Pancreas (tissue), 10 donors: ENCODE measurements at places on chromosomes 5 and 9. TPM values are rescaled to one million over a fixed set of nuclear protein-coding genes. Genes with fewer than 3 reads are reported as not detected.

- no peak overlapping the region for H3K27ac ChIP-seq
- H3K4me3 ChIP-seq = no peak overlapping the region
- no peaks in the 10 kb centered on the region for H3K4me1 ChIP-seq
- no peaks in the 10 kb centered on the region for H3K36me3 ChIP-seq
- no peaks in the 10 kb centered on the region for H3K27me3 ChIP-seq
- DNase-seq = no peak
Observed at GRCh38 chr5:60148366-60148765, 254.8 kb upstream of the PDE4D start.

GRCh38 chr5:39353717-39354399, 10.4 kb downstream of the C9 start:
- no peaks in the 10 kb centered on the region for H3K36me3 ChIP-seq
- H3K27ac ChIP-seq = no peak overlapping the region
- no peaks in the 10 kb centered on the region for H3K27me3 ChIP-seq
- no peak for DNase-seq
- no peak overlapping the region for H3K4me3 ChIP-seq

DNA sequence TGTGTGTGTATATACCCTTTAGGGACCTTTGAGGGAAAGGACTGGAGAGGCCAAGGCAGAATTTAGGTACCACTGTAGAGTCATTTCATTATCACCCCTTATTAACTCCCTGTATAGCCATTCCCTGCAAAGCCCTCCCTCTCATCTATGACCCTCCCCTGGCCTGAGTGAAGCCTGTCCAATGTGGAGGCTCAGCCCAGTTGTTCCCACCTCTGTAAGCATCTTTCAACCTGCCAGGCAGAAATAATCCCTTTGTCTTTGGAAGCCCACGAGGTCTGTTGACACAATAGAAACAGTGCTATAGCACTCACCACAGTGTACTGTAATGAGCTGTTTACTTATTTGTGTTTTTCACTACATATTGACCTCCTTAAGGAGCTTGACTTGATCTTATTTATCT, 88.5 kb upstream of the SEMA6A start:
- H3K4me3 ChIP-seq = no peak overlapping the region
- no peak overlapping the region for H3K27ac ChIP-seq
- no peaks in the 10 kb centered on the region for H3K36me3 ChIP-seq
- H3K4me1 ChIP-seq = no peaks in the 10 kb centered on the region

PRLR gene
- total RNA-seq = 14.2 TPM

DNA sequence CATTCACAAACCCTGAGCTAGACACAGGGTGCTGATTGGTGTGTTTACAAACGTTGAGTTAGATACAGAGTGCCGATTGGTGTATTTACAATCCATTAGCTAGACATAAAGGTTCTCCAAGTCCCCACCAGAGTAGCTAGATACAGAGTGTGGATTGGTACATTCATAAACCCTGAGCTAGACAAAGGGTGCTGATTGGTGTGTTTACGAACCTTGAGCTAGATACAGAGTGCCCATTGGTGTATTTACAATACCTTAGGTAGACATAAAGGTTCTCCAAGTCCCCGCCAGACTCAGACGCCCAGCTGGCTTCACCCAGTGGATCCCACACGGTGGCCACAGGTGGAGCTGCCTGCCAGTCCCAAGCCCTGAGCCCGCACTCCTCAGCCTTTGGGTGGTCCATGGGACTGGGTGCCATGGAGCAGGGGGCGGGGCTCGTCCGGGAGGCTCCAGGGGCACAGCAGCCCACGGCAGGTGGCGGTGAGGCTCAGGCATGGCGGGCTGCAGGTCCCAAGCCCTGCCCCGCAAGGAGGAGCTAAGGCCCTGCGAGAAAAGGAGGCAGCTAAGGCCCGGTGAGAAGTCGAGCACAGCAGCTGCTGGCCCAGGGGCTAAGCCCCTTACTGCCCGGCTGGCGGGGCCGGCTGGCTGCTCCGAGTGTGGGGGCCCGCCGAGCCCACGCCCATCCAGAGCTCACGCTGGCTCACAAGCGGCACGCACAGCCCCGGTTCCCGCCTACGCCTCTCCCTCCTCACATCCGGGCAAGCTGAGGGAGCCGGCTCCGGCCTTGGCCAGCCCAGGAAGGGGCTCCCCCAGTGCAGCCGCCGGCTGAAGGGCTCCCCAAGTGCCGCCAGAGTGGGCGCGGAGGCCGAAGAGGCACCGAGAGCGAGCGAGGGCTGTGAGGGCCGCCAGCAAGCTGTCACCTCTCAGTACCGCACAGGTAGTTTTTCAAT, 1039.2 kb upstream of the CDH9 start:
- no peaks in the 10 kb centered on the region for H3K4me1 ChIP-seq
- no peak overlapping the region for H3K4me3 ChIP-seq
- DNase-seq = no peak
- H3K27ac ChIP-seq = no peak overlapping the region

- DNase-seq = no peak
- peaks cover 7% of the 10 kb centered on the region for H3K36me3 ChIP-seq
- peak overlapping the region; percentile 99 for H3K4me3 ChIP-seq
- H3K27ac ChIP-seq = peak overlapping the region; percentile 96
- H3K4me1 ChIP-seq = peaks cover 44% of the 10 kb centered on the region
Observed at GRCh38 chr5:141617128-141617527, 1.7 kb downstream of the DIAPH1 start.

GRCh38 chr5:80959138-80959537, 1.0 kb upstream of the RASGRF2 start:
- H3K27ac ChIP-seq = no peak overlapping the region
- no peak overlapping the region for H3K4me3 ChIP-seq
- no peaks in the 10 kb centered on the region for H3K4me1 ChIP-seq

GRCh38 chr5:178340637-178341036, 108.0 kb upstream of the PHYKPL start:
- no peak overlapping the region for H3K27ac ChIP-seq
- DNase-seq = no peak
- no peaks in the 10 kb centered on the region for H3K27me3 ChIP-seq
- H3K36me3 ChIP-seq = no peaks in the 10 kb centered on the region

DNA sequence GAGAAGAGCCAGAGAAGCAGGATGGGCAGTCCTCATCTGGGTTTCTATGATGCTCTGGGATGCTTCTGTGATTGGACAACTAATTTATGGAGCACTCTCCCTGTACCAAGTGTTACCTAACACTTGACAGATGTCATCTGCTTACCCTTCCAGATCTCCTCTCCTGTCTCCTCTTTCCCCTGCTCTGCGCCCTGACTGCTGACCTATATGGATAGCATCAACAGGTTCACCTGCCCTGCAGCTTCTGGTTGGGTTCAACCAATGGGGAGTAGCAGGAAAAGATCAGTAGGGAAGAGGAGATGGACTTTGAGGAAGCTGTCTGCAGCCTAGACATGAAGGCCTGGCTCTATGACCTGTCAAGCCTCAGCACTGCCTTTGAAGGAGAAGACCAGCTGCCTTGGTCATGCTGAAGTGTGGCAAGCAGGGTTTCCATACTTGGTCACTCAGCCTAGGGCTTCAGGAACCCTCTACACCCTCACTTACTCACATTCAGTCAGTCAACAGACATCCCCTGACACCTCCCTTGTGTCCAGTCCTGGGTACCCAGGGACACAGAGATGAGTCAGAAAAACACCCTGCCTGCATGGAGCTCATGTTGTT, 11.3 kb upstream of the P4HA2 start:
- H3K27ac ChIP-seq = no peak overlapping the region
- DNase-seq = no peak
- H3K4me3 ChIP-seq = no peak overlapping the region
- H3K36me3 ChIP-seq = no peaks in the 10 kb centered on the region
- H3K4me1 ChIP-seq = no peaks in the 10 kb centered on the region

DNA sequence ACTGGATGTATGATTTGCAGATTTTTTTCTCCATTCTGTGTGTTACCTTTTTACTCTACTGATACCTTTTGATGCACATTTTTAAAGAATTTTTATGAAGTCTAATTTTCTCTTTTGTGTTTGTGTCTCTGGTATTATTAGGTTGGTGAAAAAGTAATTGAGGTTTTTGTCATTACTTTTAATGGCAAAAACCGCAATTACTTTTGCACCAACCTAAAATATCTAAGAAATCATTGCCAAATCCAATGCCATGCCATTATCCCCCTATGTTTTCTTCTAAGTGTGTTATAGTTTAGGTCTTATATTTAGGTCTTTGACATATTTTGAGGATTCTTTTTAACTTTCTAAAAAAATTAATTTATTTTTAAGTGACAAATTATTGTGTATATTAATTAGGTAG, 43.4 kb upstream of the STARD4 start:
- H3K27me3 ChIP-seq = no peaks in the 10 kb centered on the region
- DNase-seq = no peak

DNA sequence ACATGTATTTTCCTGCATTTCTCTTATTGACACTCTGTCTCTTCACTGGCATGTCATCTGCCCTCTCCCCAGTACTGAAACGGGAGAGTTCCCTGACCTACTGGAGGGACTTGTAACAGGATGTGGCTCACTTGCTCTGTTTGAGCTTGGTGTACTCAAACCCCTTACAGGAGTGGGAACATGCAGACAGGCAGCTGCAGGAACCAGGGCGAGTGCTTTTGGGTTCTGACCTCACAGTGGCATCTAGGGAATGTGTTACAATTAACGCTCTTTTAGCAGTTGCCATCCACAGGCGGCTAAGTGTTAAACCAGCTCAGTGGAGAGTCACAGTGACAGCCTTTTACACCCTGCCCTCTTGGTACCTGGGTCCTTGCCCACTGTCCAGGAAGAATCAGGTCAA, 300.3 kb upstream of the GRAMD2B start:
- no peaks in the 10 kb centered on the region for H3K27me3 ChIP-seq
- H3K36me3 ChIP-seq = no peaks in the 10 kb centered on the region
- no peak overlapping the region for H3K4me3 ChIP-seq

NRG2 gene
- 4.7 TPM for total RNA-seq

PCDHGA3 gene
- total RNA-seq = 0.98 TPM

TRIM14 gene
- total RNA-seq = 1.3 TPM

GRCh38 chr9:135294836-135295235, 184.7 kb upstream of the PPP1R26 start:
- H3K27ac ChIP-seq = no peak overlapping the region
- no peak overlapping the region for H3K4me3 ChIP-seq
- no peaks in the 10 kb centered on the region for H3K36me3 ChIP-seq
- H3K4me1 ChIP-seq = peaks cover 23% of the 10 kb centered on the region

UBAC1 gene
- total RNA-seq = 14.0 TPM

UNC5A gene
- total RNA-seq = 0.16 TPM

- no peaks in the 10 kb centered on the region for H3K4me1 ChIP-seq
- H3K36me3 ChIP-seq = no peaks in the 10 kb centered on the region
- H3K4me3 ChIP-seq = no peak overlapping the region
- no peak overlapping the region for H3K27ac ChIP-seq
Observed at GRCh38 chr5:172052450-172053236, 46.2 kb upstream of the FBXW11 start.

DNA sequence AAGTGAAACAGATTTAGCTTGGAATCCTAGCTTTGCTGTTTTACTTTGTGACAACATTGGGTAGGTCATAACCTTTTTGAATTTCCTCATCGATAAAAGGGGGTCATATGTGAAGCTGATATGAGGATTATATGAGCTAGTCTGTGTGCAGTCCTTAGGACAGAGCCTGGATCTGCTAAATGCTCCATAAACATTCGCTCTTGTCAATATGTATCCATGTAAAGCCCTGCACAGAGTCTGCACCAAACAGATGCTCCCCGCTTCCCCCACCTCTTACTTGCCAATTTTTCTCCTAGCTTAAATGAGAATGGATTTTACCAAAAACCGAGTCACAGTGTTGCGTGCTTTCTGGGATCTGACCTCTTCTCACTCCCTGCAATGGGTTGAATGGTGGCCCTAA, 5.4 kb downstream of the ANKRD55 start:
- no peak for DNase-seq
- H3K36me3 ChIP-seq = no peaks in the 10 kb centered on the region
- H3K4me1 ChIP-seq = no peaks in the 10 kb centered on the region
- no peaks in the 10 kb centered on the region for H3K27me3 ChIP-seq
- no peak overlapping the region for H3K27ac ChIP-seq

GRCh38 chr5:77186652-77187370, 23.7 kb upstream of the PDE8B start:
- H3K4me3 ChIP-seq = no peak overlapping the region
- H3K27me3 ChIP-seq = no peaks in the 10 kb centered on the region
- peak overlapping the region; percentile 42 for H3K27ac ChIP-seq
- H3K36me3 ChIP-seq = no peaks in the 10 kb centered on the region
- DNase-seq = no peak

DNA sequence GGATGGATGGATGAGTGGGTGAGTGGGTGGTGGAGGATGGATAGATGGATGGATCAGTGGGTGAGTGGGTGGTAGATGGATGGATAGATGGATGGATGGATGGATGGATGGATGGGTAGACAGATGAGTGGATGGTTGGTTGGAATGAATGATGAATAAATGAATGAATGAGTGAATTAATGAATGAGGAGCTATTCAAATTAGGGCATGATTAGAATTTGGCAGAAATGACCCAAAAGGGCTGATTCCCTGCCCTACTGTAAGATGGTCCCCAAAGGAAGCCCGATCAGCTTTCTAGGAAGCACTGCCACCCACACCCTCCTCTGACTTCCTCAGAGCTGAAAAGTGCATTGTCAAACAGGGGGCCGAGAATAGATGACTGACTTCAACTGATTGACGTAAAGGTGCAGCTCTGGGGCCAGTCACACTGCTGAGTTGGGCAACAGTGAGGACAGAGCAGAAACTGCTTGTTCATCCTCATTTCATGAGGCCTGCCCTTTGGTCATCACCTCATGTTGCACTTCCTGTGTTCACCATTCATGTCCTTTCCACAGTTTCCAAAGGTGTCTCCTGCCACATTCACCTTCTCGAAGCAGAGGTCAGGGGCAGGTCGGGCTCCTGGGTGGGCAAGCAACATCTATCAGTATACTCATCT, 34.3 kb downstream of the NIPAL4 start:
- H3K4me3 ChIP-seq = no peak overlapping the region
- H3K36me3 ChIP-seq = no peaks in the 10 kb centered on the region
- DNase-seq = no peak
- no peak overlapping the region for H3K27ac ChIP-seq

CD72 gene
- total RNA-seq = 3.1 TPM

DNA sequence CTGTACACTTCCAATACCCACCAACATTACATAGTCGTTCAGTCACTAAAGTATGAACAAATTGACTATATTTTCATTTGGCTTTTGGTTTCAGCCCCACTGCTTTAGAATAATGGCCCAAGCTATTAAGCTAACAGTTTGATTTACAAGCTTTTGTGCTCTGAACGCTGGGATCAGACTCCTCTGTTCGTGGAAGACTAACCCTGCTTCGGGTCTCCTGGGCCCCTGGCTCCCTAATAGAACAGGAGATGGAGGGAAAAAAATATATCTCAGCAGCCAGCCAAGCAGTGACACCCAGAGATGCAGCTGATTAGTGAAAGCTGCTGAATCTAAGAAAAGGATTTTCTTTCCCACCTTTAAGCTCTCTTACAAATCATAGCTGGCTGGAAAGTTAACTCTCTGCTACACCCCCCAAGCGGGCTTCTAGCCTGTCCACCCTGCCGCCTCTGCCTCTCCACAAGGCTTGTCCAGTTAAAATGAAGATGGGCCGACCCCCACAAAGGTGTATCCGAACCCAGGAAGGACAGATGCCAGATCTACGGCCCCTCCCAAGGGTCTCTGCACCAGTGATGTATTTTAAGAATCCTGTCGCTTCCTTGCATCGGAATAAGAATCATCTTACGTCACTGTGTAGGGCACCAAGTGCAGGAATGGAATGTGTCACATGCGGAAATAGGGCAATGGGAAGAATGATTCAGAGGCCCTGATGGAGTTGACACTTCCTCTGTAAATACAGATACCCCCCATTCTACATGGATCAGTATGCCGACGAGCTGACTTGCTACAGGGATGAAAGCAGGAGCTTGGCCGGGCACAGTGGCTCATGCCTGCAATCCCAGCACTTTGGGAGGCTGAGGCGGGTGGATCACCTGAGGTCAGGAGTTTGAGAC, 33.4 kb upstream of the BARHL1 start:
- no peak overlapping the region for H3K4me3 ChIP-seq
- H3K27me3 ChIP-seq = no peaks in the 10 kb centered on the region
- no peaks in the 10 kb centered on the region for H3K4me1 ChIP-seq
- H3K36me3 ChIP-seq = no peaks in the 10 kb centered on the region
- no peak overlapping the region for H3K27ac ChIP-seq
- no peak for DNase-seq

KCNT1 gene
- total RNA-seq = 0.05 TPM
